ENCODE measurements at places on chromosomes 1 and 21.
A peak's percentile ranks its signal among the peaks of the same experiment; 100 is the strongest.

DNA sequence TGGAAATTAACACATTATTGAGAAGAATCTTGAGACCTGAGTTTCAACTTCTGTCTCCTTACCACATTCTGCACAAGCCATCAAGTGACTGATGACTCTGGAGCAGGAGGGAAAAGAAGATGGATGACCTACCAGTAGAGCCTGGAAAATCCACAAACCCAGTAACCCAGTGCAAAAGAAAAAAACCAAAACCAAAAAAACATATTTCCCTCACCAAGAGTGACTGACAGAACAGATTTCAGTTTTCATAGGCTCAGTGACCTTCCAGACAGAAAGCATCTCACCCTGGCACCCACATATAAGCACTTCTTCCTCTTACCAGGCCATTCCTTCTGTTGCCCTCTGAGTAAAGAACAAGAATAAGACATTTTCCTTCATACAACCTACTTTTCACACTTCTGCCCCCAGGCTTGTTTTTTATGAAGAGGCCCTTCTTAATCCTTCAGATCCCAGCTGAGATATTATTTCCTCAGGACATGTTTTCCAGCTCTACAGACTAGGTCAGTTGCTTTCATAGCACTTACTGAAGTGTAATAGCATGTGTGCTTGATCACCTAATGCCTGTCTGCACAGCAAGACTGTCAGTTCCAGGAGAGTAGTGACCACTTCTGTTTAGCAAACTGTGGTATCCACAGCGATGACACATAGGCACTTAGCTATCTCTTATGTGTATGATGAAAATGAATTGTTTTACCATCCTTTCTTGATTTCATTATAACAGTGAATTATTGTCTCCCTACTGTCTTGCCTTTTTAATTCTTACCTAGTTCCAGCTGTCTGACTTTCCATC is 4.0 kb downstream of the TSACC start:
- no peak for DNase-seq

DNA sequence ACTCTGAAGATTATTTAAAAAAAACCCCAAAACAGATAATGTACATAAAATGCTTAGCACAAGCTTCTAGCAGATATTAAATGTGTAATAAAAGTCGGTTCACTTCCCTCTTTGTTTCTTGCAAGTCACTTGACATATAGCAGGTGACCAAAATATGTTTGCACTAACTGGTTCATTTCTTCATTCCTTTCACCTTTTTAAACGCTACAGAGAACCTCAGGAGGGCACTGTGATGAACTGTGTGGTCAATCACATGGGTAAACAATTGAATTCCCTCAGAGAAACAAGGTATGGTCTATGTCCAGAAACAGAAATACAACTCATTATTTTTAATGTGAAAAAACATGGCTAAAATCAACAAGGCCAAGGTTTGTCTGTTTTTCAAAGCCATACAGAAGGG is 51.3 kb upstream of the BCL10 start:
- DNase-seq = no peak

DNA sequence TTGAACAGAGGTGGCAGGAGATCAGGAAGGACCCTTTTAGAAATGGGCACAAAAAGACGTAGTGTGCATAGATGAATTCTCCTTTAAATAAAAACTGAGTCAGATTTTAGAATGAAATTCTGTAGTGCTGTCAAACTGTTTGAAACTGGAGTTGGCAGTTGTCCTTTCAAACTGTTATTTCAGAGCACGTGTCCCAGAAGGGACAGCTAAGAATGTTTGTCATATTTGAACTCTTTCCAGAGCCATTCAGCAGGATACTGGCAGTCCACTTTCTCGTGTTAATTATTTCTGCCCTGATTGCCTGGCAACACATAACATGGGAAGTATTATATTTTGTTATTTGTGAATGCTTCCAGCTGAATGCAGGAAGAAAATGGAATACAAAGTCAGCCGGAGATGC is 212.3 kb upstream of the DPYD start:
- no peak for DNase-seq

- no peak for DNase-seq
These were observed 67.3 kb upstream of the KCNJ6 start for GRCh38 chr21:37983336-37984095.

GRCh38 chr21:42974832-42975820 is 764 bp downstream of the PKNOX1 start:
- peak; percentile 60 for DNase-seq

GRCh38 chr1:159800177-159800930 is 1.8 kb upstream of the FCRL6 start:
- no peak for DNase-seq

DNA sequence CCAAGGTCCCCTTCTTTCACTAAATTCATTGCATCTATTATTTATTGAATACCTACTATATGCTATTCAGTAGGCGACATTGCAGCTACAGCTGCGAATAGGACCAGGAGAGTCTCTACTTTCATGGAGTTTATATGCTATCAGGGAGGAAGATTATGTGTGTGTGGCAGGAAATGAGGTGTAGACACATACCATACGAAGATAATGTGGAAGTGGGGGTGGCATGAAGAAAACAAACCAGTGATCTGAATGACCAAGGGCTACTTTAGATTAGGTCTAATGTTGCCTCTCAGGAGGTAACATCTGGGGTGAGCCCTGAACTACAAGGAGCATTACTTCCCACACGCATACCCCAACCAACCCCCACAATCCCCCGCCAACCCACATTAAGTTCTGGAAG is 1.0 kb upstream of the PPIH start:
- no peak for DNase-seq

- no peak for DNase-seq
These were observed 9.6 kb upstream of the SPRR2F start for GRCh38 chr1:153122831-153123421.

- DNase-seq = peak; percentile 23
These were observed 9.8 kb downstream of the THAP3 start for GRCh38 chr1:6634371-6635052.

- no peak for DNase-seq
These were observed 138.4 kb upstream of the VAMP3 start for GRCh38 chr1:7632681-7633080.

Measured in stimulated activated CD4-positive, alpha-beta T cell treated with anti-CD3 and anti-CD28 coated beads, TNF-alpha, amount 100 ng/mL, for 4 hours (primary cell).